ENCODE measurements at places on chromosomes 2 and 18.

- DNase-seq: no peak
Measured at GRCh38 chr2:219714681-219715400, 87.4 kb downstream of the SLC4A3 start.

DNA sequence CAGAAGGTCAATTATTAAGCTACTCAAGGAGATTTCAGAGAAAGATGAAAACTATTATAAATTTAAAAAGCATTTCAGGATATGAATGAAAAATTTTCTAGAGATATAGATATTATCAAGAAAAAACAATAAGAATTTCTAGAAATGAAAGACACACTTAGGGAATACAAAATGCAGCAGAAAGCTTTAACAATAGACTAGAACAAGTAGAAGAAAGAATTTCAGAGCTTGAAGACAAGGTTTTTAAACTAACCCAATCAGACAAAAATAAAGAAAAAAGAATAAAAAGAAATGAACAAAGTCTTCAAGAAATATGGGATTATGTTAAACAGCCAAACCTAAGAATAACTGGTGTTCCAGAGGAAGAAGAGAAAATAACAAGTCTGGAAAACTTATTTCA is 34.4 kb downstream of the FLACC1 start:
- DNase-seq: no peak

DNA sequence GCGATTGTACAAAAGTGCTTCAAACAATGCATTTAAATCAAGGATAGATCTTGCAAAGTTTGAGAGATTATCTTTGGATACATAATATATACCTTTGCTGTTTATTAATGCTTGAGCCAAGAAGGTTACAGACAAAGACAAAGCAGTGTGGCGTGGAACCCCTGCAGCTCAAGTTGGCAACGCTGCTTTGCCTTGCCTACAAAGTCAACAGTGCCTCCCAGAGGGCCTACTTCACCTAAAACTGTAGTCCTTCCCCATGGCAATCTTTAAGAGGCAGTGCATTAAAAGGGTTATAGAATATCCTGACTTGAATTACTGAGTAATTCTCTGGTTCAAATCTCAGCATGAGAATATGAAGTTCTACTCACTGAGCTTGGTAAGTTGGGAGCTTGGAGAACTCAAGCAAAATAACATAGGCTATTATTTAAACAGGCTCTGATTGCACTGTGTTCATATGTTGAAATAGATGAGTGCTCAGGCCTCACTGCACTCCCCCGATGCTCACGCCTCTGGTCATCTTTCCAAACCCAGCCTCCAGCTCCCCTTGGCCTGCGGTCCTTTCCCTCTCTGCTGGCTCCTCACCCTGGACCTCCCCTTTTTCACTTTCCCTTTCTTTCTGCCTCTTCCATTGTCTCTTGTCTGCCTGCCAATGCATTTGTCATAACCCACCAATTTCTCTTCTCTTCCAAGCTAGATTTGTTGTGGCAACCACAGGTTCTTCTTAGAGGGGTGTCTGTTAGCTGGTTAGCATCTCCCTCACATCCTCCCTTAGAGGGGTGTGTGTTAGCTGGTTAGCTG is 96.5 kb downstream of the MYT1L start:
- no peak for DNase-seq

- no peak for DNase-seq
Measured at GRCh38 chr18:31679791-31680432, 4.5 kb downstream of the B4GALT6 start.

DNA sequence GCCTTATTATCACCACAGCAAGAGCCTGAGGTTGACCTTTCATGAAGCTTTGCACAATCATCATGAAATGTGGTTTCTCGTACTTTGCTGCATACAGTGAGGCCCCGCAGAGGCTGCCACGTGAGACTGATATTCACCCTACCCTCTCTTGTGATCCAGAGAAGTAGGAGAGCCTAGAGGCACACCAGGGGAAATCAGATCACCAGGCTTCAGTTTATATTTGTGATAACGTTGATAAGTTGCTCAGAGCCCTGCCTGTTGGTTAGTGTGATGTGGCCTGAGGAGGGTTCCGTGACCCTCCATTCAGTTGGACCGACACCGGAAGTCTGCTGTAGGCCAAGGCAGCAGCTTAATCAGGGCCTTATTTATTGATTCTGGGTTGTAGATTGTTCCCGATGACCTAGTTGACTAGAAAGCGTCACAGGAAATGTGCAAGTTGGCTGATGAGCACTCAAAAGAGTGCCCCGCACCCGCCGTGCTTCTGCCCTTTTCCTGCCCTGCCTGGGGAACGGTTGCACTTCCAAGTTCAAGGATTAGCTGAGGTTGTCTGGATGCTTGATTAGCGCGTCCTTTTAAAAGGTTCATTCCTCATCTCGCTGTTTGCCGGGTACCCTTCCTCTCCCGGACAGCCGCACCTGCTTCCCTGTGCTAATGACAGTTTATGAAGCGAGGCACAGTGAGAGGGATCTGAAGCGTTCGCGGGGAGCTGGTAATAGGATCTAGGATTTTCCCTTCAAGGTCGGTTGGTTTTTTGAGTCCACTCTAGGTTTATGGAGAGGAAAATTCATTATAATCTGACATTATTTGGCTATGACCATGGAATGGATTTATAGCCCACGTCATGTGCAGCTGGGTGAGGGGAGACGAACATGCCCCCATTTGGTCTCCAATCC is 146.4 kb downstream of the SH3RF3 start:
- no peak for DNase-seq

GRCh38 chr2:190615555-190616200 is 33.2 kb upstream of the NAB1 start:
- peak; percentile 12 for DNase-seq

- DNase-seq: no peak
Measured at GRCh38 chr2:167381349-167381748, 493.1 kb downstream of the XIRP2 start.

- no peak for DNase-seq
Measured at GRCh38 chr2:201523506-201523905, 72.0 kb downstream of the STRADB start.

DNA sequence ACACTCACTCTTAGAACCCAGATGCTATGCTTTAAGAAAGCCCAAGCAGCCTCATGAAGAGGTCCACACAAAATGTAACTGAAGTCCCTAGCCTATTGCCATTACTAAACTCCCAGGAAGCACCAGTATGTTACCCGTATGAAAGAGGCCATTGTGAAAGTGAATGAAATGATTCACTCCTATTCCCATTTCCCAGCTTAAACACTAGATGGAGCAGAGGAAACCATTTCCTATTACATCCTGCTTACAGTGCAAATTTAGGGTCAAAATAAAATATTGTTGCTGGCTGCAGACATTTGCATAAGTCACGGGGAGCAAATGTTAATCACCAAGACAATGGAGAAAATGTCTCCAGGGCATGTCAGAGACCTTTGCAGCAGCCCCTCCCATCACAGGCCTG is 989.7 kb upstream of the CRIM1 start:
- no peak for DNase-seq

DNA sequence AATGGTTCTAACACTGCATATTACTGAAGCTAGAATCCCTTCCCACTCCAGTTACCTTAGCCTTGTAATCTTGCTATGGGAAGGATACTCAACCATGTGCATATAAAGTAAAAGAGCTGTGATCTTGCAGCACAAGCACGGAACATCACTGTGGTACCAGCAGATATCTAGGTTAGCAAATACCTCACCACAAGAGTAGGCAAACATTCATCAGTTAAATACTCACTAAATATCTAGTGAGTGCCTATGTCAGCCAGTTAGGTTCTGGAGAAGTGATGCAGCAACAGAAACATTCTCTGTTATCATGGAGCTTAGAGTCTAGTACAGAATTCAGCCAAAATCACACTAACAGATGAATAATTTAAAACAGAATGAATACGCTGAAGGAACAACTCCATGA is 349.6 kb upstream of the UBE2E3 start:
- DNase-seq: no peak

DNA sequence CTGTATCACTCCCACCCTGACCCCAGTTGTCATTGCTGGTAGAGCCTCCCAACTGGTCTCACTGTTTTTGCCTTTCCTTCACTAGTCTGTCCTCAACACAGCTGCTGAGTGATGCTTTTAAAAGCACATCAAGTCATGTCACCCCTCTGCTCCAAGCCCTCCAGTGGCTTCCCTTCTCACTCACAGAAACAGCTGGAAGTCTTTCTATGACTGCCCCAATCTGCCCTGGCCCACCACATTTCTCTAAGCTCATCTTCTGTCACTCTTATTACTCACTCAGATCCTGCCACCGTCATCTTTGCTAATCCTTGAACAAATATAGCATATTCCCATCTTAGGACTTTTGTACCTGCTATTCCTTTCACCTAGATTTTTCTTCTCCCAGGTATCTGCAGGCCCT is 242.6 kb upstream of the RBBP8 start:
- DNase-seq: no peak

- DNase-seq: no peak
Measured at GRCh38 chr2:32668254-32668653, 40.4 kb downstream of the TTC27 start.

DNA sequence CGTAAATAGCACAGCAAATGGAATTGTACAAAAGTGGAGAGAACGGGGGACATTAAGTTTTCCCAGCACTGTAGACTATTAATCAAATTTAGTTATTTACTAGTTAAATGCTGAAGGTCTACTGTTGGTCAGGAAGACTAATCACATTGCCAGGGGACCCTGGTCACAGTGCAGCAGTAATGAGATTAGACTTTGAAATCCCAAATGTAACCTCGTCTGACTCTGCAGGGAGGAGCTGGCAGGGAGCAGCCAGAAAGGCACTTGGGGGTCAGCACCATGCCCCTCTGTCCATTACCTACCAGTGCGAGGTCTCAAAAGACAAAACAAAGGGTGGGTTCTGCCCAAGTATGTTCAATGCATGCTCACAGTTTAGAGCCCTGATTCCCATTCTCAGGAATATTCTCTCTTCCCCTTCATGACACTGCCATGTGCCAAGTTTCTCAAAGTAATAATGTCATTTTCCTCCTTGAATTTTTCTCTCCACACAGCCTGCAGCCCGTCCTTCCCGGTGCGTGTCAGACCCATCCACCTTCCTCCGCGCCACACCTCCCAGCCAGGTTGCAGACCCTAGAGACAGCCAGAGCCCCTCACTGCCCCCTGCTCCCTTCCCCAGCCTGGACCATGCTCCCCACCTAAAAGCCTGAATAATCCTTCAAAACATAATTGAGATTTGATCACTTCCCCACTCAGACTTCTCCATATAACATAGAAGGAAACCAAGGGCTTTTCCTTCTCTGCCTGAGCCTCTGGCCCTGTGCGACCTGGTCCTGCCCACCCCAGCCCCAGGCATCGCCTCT is 52.5 kb downstream of the TMEM18 start:
- no peak for DNase-seq

DNA sequence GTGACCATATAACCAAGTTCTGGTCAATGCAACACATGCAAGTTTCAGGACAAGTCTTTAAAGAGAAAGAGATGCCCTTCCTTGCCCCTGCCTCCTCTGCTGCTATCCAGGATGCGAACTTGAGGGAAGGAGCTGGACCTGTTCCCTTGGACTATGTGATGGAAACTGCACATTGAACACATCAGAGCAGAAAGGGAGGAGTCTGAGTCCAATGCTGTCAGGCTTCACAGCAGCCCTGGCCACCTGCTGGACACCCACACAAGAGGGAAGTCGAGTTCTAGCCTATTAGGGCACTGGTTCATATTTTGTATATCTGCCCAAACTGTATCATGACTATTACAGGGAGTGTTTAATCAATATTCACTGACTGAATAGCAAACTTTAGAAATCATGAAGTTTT is 38.3 kb upstream of the TEX51 start:
- DNase-seq: no peak

DNA sequence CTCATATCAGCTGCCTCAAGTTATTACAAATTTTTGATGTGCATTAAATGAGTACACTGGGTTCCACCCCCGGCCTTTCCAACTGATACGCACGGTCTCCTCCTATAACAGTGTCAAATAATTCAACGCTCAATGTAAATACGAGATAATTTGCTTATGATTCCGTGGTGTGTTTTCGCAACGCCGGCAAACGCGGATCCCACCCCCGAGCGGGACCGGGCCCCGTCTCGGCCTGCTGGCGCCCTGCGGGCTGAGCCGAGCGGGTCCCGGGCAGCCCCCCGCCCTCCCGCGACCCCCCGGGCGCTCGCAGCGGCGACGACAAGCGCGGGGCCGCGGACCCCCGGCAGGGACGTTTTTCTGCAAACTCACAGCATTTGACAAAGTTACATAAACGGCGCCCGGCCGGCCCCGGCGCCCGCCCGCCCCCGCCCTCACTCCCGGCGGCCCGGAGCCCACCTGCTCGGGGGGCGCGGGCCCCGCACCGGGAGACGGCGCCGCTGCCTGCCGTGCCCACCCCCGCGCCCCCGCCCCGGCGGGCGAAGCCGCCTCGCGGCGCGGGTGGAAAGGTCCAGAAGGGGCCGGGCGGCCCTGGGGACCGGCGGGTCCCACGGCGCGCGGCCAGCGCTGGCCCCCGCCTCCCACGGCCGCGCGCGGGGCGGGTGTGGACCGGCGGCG is 762 bp downstream of the HDAC4 start:
- DNase-seq: no peak

- DNase-seq: no peak
Measured at GRCh38 chr2:74908748-74909444, 49.5 kb upstream of the POLE4 start.

DNA sequence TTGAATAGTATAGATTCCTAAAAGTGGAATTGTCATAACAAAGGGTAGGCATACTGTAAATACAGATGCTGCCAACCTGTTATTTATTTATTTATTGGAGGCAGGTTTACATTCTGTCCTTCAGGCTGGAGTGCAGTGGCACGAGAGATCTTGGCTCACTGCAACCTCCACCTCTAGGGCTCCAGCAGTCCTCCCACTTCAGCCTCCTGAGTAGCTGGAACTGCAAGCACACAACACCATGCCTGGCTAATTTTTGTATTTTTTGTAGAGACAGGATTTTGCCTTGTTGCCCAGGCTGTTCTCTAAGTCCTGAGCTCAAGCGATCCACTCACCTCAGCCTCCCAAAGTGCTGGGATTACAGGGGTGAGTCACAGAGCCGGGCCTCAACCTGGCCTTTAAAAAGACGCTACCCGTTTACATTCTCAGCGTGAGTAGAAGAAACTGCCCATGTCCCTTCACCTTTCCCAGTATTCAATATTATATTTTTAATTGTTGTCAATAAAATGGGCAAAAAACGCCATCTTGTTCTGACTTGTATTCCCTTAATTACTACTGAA is 3.0 kb upstream of the ROCK2 start:
- no peak for DNase-seq

GRCh38 chr18:67132919-67133318 is 383.6 kb downstream of the DSEL start:
- no peak for DNase-seq
